ENCODE measurements at places on chromosomes 11 and 22. TPM values are rescaled to one million over a fixed set of nuclear protein-coding genes. Genes with fewer than 3 reads are reported as not detected.

DNA sequence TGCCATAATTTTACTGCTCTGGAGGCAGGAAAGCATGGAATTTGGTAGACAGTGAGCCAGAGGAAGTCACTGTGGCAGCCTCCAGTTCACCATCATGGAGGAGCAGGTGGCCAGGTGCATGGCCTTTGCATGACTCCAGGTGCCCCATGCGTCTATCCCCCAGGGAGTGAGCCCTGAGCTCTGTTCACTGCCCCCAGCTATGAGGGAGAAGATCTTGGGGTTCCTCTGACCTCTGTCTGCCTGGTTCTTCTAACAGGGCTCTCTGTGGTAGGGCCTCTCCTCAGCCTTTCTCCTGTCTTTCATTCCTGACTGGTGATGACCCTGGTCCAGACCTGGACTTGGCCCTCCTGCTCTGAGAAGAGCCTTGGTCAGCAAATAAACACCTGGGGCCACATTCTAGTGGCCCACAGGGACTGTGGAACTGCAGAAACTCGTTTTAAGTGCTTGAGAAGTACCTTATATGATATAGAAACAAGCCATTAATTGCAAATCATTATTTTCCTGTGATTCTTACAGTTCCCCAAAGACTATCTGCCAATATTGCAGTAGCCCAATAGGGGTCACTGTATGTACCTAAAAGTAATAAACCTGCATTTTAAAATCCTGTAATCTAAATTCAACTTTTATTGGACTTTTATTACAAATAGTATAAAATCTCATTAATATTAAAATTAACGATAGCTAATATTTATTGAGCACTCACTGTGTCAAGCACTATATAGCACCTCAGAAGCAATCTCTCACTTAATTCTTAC is 120.0 kb upstream of the SYT13 start:
- no peak overlapping the region for H3K4me3 ChIP-seq
- H3K4me1 ChIP-seq, result no peaks in the 10 kb centered on the region
- no peaks in the 10 kb centered on the region for H3K36me3 ChIP-seq
- H3K27ac ChIP-seq, result no peak overlapping the region
- no peak for DNase-seq
- H3K27me3 ChIP-seq, result no peaks in the 10 kb centered on the region

- H3K27ac ChIP-seq, result no peak overlapping the region
- no peaks in the 10 kb centered on the region for H3K4me1 ChIP-seq
- DNase-seq, result no peak
- H3K36me3 ChIP-seq, result no peaks in the 10 kb centered on the region
- H3K27me3 ChIP-seq, result no peaks in the 10 kb centered on the region
Observed at GRCh38 chr11:45322891-45323600, 36.9 kb upstream of the SYT13 start.

- no peak for DNase-seq
- H3K27me3 ChIP-seq, result no peaks in the 10 kb centered on the region
- H3K4me1 ChIP-seq, result no peaks in the 10 kb centered on the region
Observed at GRCh38 chr11:85695546-85695945, 9.6 kb upstream of the CCDC89 start.

DNA sequence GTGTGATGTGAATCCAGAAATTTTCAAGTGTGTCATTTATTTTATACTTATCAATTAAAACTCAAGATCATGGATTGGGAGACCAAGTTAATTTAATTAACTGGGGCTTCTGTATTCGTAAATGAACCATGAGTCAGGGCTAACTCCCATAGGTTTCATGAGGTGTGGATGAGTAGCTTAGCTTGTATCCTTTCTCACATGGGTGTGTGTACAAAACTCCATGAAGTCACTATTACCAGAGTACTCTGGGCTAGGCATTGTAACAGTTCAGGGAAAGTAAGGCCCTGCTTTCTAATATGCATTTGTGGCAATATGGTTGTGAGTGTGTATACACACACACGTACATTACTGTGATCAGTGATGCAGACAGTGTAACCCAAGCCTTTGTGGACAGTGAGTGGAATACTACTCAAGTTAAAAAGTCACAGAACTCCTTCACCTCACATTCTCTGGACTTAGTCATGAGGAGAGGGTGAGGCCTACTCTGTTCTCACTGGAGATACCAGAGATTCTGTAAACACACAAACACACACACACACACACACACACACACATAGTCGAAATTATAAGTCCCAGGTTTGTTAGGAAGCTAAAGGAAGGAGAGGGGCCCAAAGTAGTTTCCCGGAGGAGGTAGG is 3.5 kb downstream of the CNTF start:
- H3K27me3 ChIP-seq, result no peaks in the 10 kb centered on the region
- H3K4me1 ChIP-seq, result peaks cover 2% of the 10 kb centered on the region
- no peak overlapping the region for H3K4me3 ChIP-seq
- H3K36me3 ChIP-seq, result no peaks in the 10 kb centered on the region

DNA sequence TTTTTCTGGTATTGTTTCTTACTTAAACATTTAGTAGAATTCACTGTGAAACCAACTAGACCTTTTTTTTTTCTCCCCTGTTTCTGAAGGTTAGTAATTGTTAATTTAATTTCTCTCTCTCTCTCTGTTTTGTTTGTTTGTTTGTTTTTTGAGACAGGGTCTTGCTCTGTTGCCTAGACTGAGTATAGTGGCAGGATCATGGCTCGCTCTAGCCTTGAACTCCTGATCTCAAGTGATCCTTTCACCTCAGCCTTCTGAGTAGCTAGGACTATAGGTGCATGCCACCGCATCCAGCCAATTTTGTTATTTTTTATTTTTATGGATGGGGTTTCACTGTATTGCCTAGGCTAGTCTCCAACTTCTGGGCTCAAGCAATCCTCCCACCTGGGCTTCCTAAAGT is 165.0 kb downstream of the UVRAG start:
- no peaks in the 10 kb centered on the region for H3K4me1 ChIP-seq
- no peaks in the 10 kb centered on the region for H3K36me3 ChIP-seq
- no peaks in the 10 kb centered on the region for H3K27me3 ChIP-seq
- no peak overlapping the region for H3K27ac ChIP-seq
- no peak overlapping the region for H3K4me3 ChIP-seq

DNA sequence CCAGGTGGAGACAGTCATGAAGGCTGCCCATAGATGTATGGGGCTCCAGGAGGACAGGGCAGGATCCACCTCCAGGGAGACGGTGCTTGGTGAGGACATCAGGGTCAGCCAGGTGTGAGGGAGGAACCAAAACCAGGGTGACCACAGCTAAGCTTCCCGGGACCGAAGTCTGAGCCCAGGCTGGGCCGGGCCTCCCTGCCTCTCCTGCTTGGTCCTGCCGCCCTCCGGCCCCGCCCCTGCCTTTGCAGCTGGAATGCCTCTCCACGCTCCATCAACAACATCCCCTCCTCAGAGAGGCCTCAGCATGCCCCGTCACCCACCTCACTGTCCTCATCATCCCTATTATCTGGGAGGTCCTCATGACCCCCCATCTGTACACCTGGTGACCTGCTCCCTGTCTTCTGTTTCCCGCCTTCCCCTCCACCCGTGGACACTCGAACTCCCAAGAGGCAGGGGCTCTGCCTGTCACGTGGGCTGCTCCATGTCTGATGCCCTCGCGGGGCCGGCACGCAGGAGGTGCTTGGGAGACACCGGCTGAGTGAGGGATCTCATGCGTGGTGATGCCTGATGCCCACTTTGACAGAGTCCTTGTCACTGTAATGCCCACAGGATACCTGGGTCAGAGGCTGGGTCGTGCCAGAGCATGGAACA is 59.4 kb downstream of the RTL6 start:
- no peaks in the 10 kb centered on the region for H3K4me1 ChIP-seq
- no peaks in the 10 kb centered on the region for H3K36me3 ChIP-seq
- H3K27me3 ChIP-seq, result no peaks in the 10 kb centered on the region
- DNase-seq, result no peak

Gene CHRM1
- not detected for total RNA-seq

Gene CELSR1
- 4.1 TPM for total RNA-seq

Gene CNIH2
- total RNA-seq, result 0.81 TPM

Gene RIMBP3C
- total RNA-seq, result not detected

Gene TBX1
- 5.3 TPM for total RNA-seq

Gene MAJIN
- not detected for total RNA-seq
